ENCODE measurements at places on chromosomes 2 and 18.
A peak's percentile ranks its signal among the peaks of the same experiment; 100 is the strongest.

DNA sequence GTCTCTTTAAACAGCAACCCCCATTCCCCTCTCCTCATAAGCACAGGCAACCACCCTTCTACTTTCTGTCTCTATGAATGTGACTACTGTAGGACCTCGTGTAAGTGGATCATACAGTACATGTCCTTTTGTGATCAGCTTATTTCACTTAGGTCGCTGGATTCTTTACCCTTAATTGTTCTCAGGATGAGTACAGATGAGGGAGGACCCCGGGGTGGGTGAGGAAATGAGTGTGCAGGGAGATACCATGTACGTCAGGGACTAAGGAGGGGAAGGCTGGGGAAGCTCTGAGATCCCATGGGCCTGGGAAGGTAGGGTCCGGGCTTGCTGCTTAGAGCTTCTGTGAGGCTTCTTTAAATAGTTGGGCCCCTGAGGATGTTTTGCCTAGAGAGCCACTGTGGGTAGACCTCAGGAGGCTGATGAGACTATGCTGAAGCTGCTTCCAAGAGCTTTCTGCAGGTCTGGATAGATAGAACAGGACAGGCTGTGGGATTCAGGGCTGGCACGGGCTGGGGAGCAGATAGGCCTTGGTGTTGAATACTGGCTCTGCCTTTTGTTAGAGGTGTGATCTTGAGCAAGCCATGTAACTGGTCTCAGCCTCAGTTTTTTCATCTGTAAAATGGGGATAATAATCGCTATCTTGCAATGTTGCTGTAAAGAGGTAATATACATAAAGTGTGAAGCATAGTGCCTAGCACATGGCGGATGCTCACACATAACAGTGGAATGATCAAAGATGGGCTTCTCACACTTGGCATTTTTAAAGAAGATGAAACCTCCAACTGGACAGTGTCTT, 155.3 kb downstream of the PRKCE start:
- DNase-seq: no peak

- no peak for DNase-seq
Observed at GRCh38 chr18:31317860-31318259, at the start of gene DSG1. TSS of gene DSG1 (plus strand) at chr18:31318160. CDS start at chr18:31318301, 141 bp downstream.

DNA sequence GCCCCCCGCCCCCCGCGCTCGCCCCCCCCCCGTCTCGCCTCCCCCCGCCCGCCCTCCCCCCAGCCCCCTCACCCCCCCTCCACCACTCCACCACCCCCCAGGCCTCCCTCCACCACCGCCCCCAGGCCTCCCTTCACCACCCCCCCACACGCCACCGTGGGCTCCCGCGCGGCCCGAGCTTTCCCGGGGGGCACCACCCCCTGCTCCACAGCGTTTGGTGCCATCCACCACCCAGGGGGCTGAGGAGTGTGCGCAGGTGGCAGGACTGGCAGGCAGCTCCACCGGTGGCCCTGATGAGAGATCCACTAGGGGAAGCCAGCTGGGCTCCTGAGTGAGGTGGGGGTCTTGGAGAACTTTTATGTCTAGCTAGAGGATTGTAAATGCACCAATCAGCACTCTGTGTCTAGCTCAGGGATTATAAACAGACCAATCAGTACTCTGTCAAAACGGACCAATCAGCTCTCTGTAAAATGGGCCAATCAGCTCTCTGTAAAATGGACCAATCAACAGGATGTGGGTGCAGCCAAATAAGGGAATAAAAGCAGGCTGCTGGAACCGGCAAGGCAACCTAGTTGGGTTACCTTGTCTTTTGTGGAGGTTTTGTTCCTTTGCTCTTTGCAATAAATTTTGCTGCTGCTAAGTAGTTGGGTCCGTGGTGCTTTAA, 43.0 kb upstream of the ITSN2 start:
- DNase-seq: no peak

DNA sequence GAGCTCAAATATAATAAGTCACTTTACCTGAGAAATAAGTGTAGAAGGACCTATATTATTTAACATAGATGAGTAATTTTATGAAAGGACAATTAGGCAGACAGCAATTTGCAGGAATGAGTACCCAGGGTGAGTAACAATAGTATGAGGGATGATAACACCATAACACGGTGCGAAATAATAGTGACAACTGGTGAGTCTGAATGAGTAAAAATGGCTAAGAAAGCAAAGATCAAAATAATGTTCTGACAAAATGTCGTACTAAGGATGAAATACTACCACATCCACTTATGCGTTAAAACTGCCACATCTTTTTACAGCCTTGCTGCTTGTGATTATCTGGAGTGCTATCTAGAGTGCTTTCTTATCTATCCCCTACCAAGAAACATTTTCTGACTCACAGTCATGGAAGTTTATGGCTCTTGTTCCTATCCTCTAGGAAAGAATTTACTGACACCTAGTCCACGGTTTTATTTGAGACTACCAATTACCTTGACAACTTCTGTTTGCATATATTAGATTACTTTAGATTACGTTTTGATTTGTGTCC, 929.7 kb downstream of the LRP1B start:
- no peak for DNase-seq

DNA sequence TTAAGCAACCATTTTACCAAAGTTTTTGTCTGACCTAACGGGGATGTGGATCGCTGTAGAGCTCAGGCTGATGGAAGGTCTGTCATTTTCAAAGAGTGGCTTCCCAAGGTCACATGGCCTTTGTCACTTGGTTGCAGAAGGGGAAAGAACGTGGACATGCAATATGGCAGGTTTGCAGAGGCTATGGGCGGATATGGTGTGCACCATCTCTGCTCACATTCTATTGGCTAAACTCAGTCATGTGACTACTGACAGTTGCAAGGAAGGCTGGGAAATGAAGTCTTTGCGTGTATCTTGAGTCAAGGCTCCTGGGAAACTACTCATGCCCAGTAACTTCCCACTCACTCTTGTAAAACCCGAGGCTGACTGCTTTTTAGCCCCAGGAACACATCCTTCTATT, 96.8 kb downstream of the ST6GAL2 start:
- DNase-seq: no peak

DNA sequence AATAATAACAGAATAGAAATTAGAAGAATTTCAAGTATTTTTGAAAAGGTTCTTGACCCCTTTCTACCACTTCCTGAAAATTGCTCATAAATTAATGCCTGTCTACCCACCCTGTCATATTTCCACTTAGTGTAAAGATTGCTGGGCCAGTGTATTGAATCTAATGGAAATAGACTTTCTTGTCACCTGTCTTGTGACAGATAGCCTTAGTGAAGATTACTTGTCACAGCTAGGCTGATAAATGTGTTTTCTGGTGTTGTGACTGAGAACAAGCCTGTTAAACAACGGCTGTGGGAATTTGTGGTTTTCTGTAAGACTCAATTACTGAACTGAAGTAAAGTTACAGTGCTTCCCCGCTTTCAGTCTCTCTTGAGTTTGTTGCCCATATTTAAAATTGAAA, 37.0 kb downstream of the PIK3C3 start:
- DNase-seq: no peak

DNA sequence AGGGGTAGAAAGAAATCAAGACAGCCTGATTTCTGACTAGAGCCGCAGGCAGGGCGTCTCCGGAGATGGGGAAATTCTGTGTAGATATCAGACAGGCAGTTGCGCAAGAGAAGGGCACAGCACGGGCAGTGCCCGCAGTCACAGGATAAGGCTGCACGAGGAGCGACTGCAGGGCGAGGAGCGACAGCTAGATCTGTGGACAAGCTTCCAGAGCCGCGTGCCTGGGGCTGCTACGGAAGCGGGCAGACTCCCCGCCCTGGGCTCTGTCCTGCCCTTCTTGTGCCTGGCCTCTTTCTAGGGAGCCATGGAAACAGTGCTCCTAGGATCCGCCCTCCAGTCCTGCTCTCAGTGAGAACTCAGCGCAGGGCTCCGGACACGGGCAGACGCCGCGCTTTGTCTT, 12.6 kb downstream of the MC5R start:
- DNase-seq: no peak

DNA sequence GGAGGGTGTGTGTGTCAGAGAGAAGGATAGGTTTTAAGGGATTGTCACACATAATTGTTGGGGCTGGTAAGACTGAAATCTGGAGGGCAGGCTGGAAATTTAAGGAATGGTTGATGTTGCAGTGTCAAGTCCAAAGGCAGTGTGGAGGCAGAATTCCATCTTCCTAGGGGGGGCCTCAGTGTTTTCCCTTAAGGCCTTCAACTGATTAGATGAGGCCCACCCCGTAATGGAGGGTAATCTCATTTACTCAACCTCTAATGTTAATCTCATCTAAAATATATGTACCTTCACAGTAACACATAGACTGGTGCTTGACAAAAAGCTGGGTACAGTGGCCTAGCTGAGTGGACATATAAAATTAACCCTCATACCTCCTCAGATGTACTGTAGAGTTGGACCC, 30.9 kb upstream of the RPIA start:
- DNase-seq: no peak

- DNase-seq: no peak
Observed at GRCh38 chr18:55584201-55584600, 3.8 kb downstream of the TCF4 start.

GRCh38 chr18:44792456-44793061, 111.9 kb downstream of the SETBP1 start:
- DNase-seq: no peak

DNA sequence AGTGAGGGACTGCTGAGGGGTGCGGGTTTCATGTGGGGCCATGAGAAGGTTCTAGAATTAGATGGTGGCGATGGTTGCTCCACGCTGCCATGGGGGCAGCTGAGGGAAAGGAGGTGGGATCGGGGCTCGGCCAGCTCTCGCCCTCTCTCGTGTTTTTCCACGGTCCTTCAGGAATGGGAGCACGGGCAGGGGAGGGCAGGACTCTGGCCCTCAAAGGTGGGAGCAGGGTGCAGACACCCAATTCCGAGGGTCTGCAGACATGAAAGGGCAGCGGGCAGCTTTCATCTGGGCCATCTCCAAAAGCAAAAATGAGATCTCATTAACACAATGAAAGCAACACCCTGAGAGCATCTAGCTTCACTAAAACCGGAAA, 53.4 kb upstream of the SALL3 start:
- no peak for DNase-seq

GRCh38 chr2:72765997-72766609, 59.7 kb downstream of the EXOC6B start:
- DNase-seq: no peak

GRCh38 chr2:140122001-140122400, 1341.8 kb upstream of the NXPH2 start:
- no peak for DNase-seq

- DNase-seq: peak; percentile 81
Observed at GRCh38 chr2:73952499-73953446, 26.1 kb downstream of the DGUOK start.

- no peak for DNase-seq
Observed at GRCh38 chr18:57837917-57838548, 34.9 kb upstream of the ATP8B1 start.

GRCh38 chr2:213067888-213068287, 83.5 kb downstream of the IKZF2 start:
- no peak for DNase-seq

- no peak for DNase-seq
Observed at GRCh38 chr2:223563462-223563861, 38.7 kb downstream of the SCG2 start.

- no peak for DNase-seq
Observed at GRCh38 chr2:109513749-109514588, 99.8 kb downstream of the SEPTIN10 start.

DNA sequence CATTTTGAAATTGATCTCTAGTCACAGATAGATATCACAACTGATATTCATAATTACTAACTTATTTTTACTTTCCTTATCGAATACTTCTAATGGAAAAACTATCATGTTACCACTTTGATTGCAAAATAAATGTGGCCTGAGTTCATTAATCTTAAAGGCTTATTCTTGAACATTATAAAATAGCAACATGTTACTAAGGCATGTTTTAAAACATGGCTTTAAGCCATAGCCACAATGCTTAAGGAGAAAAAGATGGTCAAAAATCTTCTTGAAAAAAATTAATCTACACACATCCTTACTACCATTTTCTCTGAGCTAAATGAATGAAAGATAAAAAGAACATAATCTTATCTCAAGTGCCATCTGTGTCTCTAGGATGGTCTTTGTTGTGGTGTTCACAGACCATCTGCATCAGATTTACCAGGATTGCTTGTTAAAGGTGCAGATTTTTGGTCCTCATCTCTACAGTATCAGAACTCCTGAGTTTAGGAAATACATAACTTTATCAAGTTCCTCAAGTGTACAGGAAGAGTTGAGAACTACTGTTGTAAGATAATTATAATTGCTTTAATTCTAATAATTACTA, 15.3 kb downstream of the MTX2 start:
- no peak for DNase-seq

GRCh38 chr2:204000446-204000845, 63.9 kb downstream of the ICOS start:
- no peak for DNase-seq
